CD8-positive, alpha-beta T cell (primary cell): ENCODE measurements at places on chromosomes 6 and 20. TPM values are rescaled to one million over a fixed set of nuclear protein-coding genes. Genes with fewer than 3 reads are reported as not detected.

TINAG gene
- total RNA-seq, result not detected

C2 gene
- total RNA-seq, result 1.4 TPM

TFAP2D gene
- not detected for total RNA-seq

RIPOR2 gene
- total RNA-seq, result 92.5 TPM

C20orf202 gene
- not detected for total RNA-seq

PARD6B gene
- 6.3 TPM for total RNA-seq

PEDS1 gene
- total RNA-seq, result 19.0 TPM

ADAM33 gene
- not detected for total RNA-seq

EYA2 gene
- total RNA-seq, result not detected
